CD4-positive, alpha-beta T cell treated with Interleukin-4 for 1 hour (primary cell): ENCODE measurements at places on chromosomes 7 and 10.

- DNase-seq = peak; percentile 44
These were observed 201.0 kb upstream of the ADARB2 start for GRCh38 chr10:1938317-1938716.

DNA sequence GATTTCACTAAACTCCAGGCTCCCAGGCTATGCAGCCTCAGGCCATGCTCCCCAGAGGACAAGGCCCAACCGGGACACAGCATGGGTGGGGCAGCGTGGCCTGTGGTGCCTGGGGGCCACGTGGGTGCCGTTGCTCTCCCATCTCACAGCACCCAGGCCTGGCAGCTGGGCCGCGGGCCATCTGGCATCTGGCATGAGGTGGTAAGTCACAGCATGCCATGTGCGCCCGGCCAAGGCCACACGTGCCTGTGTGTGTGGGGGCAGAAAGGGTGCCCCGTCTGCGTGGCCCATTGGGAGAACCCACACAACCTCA is 204.1 kb downstream of the EBF3 start:
- DNase-seq = no peak

GRCh38 chr10:29702273-29703164 is 67.7 kb upstream of the SVIL start:
- no peak for DNase-seq

- DNase-seq = no peak
These were observed 285.6 kb downstream of the USP6NL start for GRCh38 chr10:11325817-11326216.

GRCh38 chr10:116263870-116264655 is 8.9 kb downstream of the GFRA1 start:
- DNase-seq = no peak

GRCh38 chr10:127406018-127406550 is 143.0 kb upstream of the NPS start:
- DNase-seq = no peak

GRCh38 chr10:132522521-132523411 is 14.8 kb upstream of the INPP5A start:
- no peak for DNase-seq

GRCh38 chr7:101814991-101815825 is 2.2 kb upstream of the CUX1 start:
- DNase-seq = peak; percentile 66

DNA sequence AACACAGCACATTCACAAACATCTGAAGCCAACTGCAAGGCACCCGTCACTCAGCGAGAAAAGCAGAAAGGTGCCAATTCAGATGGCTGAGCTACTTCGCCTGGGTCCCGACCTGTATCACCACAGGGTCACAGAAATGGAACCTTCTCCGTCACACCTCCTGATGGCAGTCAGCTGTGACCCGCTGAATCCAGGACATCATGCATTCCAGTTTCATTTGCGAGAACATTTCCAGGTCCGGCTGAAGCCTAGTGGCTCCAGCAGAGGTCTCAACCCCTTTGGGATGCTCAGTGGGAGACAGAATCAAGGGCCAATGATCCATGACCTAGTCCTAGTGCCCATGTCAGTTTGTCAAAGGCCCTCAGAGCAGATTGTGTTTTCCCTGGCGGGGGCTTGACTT is 193.6 kb upstream of the KLF14 start:
- no peak for DNase-seq

DNA sequence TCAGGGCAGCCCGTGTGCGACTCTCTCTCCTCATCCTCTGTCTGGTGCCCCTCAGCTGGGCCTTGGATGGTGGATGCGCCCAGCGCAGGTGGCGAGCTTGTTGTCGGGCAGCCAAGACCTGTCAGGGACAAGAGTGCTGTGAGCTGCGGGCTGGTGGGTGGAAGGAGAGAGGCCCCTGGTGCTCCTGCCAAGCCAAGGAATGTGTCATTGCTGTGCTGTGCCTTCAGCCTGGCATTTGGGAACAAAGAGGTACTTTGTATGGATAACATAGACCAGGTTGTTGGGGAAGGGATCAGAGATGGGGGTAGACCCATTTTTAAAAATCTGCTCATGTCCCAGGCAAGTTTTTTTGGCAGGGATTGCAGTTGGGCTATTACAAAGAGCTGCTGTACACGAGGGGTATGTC is 120.9 kb downstream of the PKD1L1 start:
- no peak for DNase-seq

GRCh38 chr10:68261132-68261856 is 29.4 kb upstream of the ATOH7 start:
- DNase-seq = no peak

DNA sequence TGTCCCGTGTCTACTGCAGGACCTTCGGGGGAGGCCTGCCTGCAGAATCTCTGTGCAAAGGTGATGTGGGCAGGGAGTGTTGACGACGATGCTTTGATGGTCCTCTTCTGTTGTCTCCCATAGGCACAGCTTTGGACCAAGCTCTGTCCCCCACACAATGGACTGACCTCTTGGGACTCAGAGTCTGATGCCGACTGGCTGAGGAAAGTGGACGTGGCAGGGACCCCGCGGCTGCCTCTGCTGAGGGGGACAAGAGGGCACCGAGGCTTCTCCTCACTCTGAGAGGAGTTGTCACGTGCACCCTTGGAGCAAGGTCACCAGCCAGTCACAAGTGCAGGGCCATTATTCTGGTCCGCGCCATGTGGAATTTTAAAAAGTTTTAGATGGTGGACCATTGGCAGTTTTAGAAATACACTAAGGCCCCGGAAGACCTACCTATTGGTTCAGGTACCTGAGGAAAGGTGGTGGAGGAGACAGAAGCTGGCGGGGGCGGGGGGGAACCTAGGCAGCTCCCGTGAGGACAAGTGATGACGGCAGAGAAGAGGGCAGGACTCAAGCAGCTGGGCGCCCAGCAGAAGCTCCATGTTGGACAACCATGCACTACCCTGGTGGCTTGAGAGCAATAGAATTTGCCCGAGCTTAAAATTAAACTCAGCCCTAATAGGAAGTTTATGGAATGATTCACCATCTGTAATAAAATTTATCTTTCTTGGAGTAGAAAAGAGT is 331.4 kb downstream of the PTPRN2 start:
- DNase-seq = no peak

- DNase-seq = no peak
These were observed 488.7 kb downstream of the ADRA2A start for GRCh38 chr10:111565542-111565941.

DNA sequence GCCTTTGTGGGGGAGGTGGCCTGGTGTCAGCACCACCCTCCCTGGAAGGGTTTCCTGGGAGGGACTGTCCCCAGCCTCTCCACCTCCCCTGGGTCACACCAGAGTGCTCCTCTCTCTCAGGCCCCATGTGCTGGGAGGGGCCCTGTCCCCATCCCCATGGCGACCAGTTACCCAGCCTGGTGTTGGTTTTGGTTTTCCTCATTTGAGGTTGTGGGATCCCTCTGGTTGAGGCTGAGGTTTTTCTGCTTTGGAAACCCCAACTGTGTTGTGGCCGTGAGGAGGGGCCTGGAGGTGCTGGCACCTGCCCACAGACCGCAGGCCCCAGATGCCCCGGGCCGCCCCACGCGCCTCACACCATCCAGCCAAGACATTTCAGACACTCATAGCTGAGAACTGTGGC is 106.3 kb downstream of the GRK5 start:
- DNase-seq = peak; percentile 64

DNA sequence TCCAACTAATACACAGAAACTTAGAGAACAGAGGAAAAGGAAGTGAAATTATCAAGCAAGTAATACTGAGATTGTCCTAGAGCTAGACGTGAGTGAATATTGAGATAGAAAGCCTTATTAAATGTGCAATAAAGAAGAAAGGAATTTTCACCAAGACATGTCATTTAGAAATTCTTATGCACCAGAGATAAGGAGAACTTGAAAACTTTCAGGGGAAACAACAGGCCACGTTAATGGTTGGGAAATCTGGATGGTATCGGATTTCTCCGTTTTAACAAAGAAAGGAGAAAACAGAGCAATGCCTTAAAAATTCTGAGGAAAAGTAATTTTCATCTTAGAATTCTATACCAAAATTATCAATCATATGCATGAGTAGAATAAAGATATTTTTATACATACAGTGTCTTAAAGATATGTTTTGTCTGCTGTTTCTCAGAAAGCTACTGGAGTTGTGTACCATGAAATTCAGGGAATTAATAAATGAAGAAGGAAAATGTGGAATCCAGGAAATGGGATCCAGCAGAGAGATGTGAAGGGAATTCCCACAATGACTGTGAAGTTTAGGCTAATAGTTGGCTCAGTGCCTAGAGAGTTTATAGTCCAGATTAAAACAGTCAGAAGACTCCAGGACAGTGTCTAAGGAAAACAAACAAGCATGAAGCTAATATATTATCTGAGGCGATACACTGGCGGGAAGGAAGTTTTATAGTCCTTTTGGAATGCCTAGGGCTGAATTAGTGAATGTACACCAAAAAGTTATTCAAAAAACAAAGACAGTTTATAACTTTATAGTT is 159.5 kb downstream of the PPP1R9A start:
- no peak for DNase-seq

DNA sequence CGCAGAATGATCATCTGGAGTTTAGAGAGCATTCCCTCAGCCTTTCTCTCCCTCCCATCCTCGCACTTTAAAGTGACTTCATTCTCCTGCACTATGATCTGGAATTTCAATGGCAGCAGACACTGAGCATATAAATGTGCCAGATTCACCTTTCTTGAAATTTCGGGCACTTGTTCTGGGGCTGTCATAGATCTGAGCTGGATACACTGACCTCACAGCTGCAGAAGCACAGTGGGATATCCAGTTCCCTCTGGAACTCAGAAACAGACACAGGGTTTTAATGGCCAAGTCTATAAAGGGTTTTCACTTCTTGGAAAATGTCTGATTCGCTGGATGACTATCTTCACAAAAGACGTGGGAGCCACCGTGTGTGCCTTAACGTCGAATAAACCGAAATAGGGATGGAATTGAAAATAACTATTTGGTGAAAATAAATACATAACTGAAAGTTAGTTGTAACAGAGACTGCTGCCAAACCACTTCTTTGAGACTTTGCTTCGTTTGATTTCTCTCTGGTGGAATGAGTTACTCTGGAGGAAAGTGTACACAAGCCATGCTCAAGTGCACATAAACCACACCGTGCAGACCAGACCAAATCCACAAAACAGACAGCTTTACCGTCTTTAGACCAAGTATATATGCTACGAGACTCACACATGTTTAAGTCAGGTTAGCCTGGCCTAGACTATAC is 126.1 kb downstream of the SVIL start:
- no peak for DNase-seq

DNA sequence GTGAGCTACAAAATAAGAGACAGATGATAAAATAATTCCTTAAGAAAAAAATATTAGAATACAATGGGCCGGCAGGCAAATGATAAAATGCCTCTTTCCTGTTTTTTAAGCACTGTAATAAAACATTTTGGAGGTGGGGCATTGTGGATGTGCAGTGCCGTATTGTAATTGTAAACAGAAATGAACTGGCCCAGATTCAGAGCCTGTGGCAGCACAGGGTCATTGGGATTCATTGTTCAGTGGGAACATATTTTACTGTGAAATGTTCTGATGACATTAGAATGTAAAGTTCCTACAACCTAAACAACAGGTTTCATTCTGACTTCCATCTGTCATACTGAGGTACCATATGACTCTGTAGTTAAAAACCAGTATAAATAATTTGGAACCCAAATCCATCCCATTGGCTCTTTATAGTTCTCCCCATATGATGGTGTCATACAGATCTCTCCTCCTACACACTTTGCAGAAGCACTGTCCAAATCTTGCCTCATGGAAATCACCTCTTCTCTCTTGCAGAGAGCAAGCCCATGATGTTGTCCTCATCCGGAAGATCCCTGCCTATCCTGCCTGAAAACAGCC is 264.6 kb downstream of the WDR37 start:
- DNase-seq = no peak

DNA sequence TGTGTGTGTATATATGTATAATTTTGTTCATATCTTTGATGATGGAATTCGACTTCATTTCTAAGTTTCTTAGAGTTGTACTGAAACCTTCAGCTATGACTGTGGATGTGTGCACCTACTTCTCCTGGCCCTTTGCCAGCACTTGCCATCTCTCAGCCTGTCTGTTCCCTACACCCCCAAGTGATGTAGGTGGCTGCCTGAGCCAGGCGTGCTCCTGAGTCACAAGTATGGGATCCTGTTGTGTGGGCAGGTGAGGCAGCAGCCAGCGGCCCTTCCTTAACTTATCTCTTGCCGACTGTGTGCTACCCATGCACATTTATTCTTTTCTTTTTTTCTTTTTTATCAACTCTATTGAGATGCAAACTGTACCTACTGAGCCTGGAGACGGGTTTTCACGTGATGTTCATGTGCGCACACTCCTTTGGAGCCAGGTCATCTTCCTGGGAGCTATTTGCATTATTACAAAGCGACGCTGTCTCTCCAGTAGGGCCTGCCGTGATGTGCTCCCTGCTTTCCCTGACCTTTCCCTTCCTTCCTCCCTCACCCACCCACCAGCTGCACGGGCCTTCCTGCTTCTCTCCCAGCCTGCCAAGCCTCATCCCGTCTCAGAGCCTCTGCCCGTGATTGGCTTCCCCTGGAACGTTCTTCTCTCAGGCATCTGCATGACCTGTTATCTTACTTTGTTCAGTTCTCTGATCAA is 31.3 kb upstream of the GALNT11 start:
- no peak for DNase-seq

GRCh38 chr7:84647797-84648757 is 453.5 kb upstream of the SEMA3A start:
- no peak for DNase-seq

DNA sequence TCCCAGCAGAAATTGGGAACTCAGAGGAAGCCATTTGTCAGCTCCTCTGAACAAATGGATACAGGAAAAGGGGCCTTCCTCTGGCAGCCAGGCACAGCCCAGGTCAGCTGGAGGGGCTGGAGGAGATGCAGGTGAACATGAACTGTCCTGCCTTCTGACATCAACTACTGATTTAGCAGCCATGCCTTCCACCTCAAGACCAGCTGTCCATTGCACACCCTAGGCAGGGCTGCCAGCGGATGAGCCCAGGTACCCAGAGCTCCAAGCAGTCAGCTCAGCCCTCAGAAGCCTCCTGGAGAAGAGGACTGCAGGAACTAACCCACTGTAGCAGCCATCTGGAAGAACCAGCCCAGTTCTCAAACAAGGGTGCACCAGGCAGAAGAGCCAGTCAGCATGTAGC is 44.1 kb upstream of the GDF10 start:
- no peak for DNase-seq

GRCh38 chr7:42677751-42678699 is 233.8 kb downstream of the C7orf25 start:
- no peak for DNase-seq

GRCh38 chr10:77799352-77799751 is 127.2 kb downstream of the DLG5 start:
- no peak for DNase-seq

DNA sequence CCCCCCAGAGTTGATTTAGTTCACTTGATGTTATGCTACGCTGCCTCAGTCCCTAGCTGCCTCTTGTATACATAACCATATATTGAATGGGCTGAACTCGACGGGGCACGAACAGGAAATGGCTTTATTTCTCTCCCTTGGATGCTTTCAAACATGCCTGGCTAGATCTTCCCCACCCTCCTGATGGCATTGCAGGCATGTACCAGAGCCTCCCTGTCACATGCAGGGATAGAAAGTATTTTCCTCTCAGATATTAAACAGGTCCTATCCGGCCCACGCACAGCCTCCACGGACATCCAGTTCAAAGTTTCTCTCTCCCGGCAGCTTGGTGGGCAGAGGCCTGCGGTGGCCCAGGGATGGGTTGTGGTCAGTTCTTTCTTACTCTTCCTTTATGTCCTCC is 422.1 kb downstream of the RPS24 start:
- no peak for DNase-seq

- no peak for DNase-seq
These were observed 57.0 kb downstream of the ICA1 start for GRCh38 chr7:8205031-8205387.

GRCh38 chr7:79868010-79868409 is 266.6 kb upstream of the GNAI1 start:
- DNase-seq = no peak

GRCh38 chr7:50782375-50783208 is at the start of gene GRB10:
TSS of gene GRB10 (minus strand) at chr7:50782896. CDS start at chr7:50732322, 50,574 bp downstream.
- no peak for DNase-seq
